ENCODE measurements at places on chromosomes 3 and 15.

DNA sequence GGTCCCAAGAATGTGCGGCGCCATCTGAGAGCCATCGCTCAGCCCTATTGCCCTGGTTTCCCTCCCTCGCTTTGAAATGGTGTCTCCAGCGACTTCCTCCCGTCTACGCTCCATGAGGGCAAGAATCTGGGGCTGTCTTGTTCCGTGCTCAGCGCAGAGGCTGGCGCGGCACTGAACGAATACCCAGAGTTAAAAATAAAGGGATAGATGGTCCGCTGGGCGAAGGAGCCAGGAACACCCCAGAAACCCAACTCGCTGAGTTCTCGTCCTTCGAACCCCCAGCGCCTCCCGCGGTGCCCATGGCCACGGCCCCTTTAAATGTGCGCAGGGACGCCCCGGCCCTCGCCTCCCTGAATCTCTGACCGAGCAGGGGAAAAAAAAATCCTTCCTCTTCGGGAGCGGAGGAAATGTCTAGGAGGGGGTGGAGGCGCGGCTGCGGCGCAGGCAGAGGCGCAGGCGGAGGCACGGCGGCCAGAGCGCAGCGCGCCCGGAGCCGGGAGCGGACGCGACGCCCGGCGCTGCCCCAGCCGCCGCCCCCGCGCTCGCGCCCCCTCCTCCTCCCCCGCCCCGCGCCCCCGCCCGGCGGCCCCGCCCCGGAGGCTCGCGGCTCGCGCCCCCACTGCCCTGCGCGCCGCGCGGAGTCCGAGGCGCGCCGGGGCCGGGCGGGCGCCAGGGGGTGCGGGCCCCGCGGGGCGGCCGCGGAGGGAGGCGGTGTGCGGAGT, 8.5 kb upstream of the FGD5 start:
- DNase-seq = no peak

DNA sequence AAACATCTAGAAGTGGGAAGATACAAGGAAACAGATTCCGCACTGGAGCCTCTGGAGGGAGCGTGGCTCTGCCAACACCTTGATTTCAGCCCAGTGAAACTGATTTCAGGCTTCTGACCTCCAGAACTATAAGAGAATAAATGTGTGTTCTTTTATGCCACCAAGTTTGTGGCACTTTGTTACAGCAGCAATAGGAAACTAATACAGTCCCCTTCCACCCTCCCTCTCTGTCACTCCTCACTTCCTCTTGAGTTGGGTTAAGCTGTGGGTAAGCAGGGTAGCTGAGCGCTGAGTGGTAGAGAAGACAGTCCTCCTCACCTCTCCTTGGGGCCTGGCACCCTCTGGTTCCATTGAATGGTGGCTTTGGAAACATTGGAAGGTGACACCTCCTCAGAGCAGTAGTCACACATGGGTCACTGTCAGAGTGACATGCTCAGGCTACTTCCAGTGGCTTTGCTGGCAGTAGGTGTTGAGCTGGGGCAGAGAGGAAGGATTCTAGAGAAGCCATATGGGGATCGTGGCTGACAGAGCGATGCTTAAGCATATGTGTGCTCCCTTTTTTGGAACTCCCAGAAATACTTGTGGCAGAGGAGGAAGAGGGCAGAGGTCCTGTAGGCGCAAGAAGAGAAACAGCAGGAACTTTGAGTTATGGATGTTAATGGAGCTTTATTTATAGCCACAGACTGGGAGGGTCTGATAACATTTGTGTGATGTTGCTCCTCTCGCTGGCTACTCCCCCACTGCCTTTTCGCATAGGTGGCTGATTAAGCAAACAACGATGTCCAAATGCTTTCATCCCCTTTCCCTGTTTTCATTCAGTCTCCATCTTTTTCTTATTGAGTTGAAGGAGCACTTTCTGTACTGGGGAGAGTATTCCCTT, 14.8 kb upstream of the HCN4 start:
- no peak for DNase-seq

DNA sequence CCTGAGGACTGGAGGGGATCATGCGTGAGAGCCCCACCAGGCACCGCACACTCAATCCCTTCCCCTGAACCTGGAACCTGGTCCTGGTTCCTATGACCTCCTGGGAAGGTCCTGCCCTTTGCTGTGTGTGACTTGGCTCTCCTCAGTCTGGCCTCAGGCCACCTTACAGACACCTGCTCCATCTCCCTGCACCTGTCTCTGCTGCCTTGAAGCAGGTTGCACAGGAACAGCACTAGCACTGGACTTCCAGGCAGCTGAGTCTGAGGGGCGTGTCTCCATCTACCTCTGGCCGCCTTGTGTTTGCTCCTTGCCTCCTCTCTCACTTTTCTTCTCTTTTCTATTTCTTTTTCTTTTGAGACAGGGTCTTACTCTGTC, 15.4 kb downstream of the PSTPIP1 start:
- DNase-seq = no peak

DNA sequence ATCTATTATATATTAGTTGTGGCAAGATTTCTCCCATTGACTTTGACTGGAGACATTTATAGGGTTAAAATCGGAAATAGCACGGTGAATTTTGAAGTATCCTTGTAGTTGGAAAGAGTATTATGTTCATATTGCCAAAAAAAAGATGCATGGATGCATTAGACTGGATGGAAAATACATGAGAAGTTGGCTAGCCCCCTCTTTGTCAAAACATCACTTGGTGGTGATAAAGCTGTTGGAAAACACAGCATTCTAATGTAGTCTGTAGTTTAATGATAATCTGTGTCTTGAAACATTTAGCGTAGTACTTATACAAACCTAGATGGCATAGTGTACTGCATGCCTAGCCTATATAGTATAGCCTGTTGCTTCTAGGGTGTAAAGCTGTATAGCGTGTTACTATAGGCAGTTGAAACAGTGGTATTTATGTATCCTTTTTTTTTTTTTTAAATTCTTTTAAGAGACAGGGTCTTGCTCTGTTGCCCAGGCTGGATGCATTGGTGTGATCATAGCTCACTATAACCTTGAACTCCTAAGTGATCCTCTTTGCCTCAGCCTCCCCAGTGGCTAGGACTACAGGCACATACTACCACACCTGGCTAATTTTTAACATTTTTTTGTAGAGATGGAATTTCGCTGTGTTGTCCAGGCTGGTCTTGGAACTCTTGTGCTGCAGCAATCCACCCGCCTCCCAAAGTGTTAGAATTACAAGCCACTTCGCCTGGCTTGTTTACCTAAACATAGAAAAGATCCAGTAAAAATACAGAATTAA, 21.8 kb downstream of the CTNNB1 start:
- no peak for DNase-seq

DNA sequence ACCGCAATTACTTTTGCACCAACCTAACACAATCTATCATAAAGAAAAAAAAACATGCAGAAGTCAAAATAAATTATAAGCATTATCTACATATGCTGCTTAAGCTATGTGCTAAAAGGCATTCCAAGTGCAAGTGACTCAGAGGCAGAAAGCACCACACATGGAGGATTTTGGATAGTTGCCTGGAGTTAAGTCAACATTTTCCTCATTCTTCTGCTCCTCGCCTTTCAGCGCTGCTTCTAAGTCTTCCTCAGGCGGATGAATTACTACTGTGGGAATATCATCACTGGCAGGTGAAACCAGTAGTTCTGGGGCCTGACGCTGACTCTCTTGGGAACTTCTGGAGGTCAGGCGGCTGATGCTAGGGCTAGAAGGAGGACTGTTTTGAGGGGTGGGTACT, 53.1 kb downstream of the SLC4A7 start:
- no peak for DNase-seq

DNA sequence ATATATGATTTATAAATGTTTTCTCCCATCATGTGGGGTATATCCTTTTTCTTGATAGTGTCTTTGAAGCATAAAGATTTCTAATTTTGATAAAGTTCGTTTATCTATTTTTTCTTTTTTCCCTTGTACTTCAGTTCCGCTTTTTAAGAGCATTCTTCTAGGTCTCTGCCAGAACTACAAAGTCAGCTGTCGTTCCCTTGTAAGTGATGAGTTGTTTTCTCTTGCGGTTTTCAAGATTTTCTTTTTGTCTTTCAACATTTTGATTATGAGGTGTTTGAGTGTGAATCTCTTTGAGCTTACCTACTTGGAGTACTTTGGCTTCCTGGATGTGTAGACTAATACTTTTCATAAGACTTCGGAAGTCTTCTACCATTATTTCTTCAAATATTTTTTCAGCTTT, 9.3 kb upstream of the PRICKLE2 start:
- no peak for DNase-seq

DNA sequence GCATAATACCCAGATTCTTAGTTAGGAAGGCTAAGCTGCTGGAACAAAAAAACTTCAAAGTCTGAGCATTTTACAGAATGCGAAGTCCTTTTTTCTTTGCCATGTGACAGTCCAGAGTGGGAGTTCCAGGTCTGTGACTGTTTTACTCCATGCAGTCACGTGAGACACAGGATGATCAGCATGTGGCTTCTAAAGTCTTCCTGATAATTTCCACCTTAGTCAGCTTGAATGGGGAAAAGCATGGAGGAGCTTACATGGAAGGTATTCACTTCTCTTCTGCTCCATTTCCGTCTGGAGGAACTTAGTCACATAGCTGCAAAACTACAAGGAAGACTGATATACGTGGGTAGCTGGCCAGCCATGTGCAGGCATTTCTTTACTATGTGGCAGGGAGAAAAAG, 1.7 kb downstream of the SNTN start:
- DNase-seq = no peak

- no peak for DNase-seq
These were observed 32.5 kb upstream of the GOLGA8A start for GRCh38 chr15:34470091-34470490.

DNA sequence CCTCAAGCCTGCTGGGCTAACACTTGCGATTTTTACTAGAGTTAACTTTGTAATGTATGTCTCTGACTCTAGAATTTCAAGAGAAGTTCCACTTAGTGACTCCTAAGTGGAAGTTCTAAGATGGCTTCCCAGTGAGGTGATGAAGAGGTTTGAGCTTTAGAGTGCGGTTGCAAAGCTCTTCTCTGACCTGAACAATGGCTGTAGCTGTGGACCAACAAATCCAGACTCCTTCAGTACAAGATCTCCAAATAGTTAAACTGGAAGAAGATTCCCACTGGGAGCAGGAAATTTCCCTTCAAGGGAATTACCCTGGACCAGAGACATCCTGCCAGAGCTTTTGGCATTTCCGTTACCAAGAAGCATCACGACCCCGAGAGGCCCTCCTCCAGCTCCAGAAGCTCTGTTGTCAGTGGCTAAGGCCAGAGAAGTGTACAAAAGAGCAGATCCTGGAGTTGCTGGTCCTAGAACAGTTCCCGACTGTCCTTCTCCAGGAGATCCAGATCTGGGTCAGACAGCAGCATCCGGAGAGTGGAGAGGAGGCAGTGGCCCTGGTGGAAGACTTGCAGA, 22.3 kb downstream of the WDR73 start:
- peak; percentile 31 for DNase-seq

DNA sequence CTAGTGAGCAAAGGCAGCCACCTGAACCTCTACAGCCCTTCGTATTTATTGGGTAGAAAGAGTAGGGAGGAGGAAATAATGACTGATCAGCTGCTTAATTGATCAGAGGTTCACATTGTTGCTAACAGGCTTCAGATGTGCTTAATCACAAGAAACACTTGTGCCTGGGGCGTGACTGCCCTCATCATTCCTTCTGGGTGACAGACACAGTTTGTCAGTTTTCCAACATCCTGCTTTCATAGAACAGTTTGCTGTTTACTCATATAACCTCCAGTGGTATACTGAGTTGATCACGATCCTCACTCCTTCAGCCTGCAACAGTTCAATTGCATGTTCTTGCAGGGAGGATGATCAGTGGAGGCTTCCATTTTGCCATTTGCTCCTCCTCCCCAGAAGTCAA, 13.6 kb upstream of the CASR start:
- DNase-seq = no peak

DNA sequence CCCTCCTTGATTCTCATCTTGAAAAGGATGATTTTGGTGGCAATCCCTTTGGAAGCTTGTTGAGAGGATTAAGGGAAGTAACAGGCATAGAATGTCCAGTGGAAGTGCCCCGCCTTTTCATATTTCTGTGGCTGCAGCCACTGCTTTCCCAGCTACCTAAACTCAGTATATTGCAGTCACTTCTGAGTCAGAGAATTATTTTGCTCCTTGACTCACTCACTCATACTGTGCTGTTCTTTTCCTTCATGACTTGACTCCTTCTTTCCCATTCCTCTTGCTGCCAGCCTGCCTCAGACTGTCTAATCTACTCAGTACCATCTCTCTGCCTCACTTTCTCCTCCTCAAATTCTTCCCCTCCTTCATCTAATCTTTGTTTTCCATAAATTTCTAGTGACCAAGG, 26.5 kb upstream of the POLR2M start:
- no peak for DNase-seq

- peak; percentile 5 for DNase-seq
These were observed 279.1 kb upstream of the THRB start for GRCh38 chr3:24773798-24774197.

DNA sequence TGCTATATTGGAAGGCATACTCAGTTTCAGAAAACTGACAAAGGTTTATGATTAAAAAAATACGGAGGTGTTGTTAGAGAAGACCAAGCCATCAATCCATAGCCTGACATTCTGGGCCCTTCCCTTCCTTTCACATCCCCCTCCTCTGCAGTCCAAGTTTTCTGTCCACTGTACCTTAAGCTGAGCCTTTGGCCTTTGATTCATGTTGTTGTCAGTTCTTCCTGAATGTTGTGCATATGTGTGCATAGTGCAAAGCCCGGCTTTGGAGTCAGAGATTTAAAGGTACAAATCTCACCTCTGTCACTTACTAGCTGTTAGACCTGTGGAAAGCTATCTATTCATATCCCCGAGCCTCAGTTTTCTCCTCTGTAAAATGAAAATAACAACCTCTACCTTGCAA, 104.9 kb upstream of the AGBL1 start:
- DNase-seq = no peak

- DNase-seq = no peak
These were observed 90.2 kb upstream of the KLF13 start for GRCh38 chr15:31236184-31237042.
